ENCODE measurements at places on chromosomes 6 and 20.

DNA sequence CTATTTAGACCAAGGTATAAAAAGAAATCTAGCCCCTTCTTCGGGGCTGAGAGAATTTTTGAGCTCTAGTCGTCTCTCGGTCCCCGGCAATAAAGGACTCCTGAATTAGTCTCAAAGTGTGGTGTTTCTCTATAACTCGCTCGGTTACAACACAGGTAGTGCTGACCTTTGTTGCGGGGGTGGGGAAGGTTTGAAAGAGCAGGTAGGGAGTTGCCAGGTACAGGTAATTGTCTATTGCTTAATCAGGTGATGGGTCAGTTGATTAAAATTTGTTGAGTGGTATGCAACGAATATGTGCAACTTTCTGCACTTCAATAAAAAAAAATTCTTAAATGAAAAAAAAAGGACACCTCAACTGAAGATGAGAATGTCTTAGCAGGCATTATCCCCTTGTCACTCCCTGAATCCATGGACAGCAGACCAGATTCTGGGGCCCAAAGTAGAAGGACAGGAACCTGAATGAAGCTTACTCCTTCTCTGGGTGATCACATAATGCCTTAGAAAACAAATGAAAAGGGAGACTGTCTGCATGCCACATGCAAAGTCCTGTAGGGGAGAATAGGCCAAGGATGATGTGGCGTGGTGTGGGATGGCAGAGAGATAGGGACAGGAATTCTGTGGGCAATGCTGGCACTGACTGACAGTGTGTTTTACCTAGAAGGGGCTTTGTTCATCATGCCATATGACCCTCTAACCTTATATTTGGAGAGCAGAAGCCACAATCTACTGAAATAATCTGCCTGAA lies 157.6 kb upstream of the OLIG3 start:
- DNase-seq = no peak

- DNase-seq = no peak
These were observed 92.4 kb downstream of the NCR2 start for GRCh38 chr6:41427642-41428335.

DNA sequence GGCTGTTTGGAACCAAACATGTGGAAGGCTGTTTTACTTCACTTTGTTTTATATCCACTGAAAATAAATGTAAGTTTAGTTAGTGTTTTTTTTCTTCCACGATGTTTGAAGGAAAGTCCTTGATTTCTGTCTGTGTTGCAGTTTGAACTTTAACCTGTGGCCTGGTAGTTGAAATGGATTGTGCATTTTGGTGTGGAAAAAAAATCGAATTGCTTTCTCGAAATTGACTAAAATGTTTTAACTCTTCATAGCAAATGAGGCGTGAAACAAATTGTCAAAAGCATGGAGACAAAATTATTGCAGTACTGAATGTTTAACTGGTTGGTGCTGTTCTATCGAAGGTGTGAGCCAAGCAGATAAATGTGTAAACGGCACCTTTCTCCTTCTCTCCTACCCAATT lies 24.5 kb downstream of the ARID1B start:
- no peak for DNase-seq

DNA sequence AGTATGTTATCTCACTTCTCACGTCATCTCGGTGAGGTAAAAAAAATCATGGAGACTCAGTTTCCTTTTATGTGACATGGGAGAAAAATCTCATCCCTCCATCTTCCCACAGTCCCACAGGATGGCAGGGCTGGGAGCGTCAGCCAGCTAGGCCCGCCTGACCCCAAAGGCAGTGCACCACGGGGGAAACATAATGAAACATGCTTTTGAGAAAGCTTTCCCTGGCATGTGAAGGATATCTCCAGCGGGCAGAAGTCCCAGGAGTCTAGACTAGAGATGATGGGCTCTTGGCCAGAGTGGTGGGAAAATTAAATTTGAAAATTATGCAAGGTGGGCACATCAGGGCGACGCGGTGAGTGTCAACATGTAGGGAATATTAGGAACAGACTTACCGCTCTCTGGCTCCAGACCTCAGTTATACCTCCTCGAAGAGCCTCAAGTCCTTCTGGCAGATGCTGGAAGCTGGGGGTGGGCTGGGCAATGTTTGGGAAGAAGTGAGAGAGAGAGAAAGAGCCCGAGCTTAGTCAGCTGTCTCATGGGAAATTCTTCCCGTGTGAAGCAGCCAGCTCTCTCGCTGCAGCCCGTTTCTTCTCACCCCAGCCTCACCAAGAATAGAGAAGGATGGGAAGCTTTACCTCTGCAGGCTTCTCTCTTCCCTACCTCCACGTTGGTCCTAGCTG lies 52.3 kb downstream of the MOCS1 start:
- DNase-seq = no peak

GRCh38 chr6:96528193-96528592 lies 6.6 kb downstream of the UFL1 start:
- no peak for DNase-seq

Measured in vagina (tissue), 2 donors.